ENCODE measurements at places on chromosomes 13 and 19.

GRCh38 chr13:44045180-44045562 is 165.5 kb downstream of the LACC1 start:
- DNase-seq, result no peak

GRCh38 chr19:54408456-54409026 is 6.7 kb upstream of the TTYH1 start:
- no peak for DNase-seq

DNA sequence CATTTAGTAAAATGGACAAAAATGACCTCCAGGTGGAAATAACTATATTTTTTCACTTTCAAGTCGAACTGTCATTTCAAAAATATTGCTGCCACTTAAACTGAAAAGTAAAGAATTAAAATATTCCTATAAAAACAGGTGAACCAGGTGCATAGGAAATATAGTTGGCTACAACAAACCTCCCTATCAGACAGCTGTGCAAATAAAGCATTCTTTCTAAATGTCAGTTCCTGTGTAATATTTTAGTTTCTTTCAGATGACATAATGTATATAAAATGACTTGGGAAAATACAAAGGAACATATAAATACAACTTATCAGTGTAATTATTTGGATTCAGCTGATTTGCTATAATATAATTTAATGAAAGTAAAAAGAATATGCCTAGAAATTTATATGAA is 403.5 kb upstream of the GPC6 start:
- DNase-seq, result no peak

- DNase-seq, result peak; percentile 29
These were observed 20.3 kb upstream of the TMTC4 start for GRCh38 chr13:100694722-100695508.

DNA sequence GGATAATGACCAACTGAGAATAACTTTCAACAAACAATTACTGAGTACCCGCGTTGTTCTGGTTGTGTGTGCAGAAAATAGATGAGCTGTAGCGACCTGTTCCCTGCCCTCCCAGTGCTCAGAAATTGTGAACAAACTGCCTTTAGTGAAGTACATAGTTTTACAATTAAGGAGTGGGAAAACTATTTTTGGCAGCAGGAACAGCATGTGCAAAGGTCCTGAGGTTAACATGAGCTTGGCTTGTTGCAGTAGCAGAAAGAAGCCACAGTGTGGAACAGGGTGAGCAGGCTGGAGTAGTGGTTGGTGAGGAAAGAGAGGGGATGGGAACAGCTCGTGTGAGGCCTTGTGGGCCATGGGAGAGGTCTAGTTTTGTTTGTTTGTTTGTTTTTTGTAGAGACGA is 16.0 kb downstream of the RYR1 start:
- no peak for DNase-seq

- no peak for DNase-seq
These were observed 2065.7 kb upstream of the PCDH20 start for GRCh38 chr13:63481334-63481733.

GRCh38 chr19:8700956-8701355 is 2.4 kb upstream of the ACTL9 start:
- no peak for DNase-seq

DNA sequence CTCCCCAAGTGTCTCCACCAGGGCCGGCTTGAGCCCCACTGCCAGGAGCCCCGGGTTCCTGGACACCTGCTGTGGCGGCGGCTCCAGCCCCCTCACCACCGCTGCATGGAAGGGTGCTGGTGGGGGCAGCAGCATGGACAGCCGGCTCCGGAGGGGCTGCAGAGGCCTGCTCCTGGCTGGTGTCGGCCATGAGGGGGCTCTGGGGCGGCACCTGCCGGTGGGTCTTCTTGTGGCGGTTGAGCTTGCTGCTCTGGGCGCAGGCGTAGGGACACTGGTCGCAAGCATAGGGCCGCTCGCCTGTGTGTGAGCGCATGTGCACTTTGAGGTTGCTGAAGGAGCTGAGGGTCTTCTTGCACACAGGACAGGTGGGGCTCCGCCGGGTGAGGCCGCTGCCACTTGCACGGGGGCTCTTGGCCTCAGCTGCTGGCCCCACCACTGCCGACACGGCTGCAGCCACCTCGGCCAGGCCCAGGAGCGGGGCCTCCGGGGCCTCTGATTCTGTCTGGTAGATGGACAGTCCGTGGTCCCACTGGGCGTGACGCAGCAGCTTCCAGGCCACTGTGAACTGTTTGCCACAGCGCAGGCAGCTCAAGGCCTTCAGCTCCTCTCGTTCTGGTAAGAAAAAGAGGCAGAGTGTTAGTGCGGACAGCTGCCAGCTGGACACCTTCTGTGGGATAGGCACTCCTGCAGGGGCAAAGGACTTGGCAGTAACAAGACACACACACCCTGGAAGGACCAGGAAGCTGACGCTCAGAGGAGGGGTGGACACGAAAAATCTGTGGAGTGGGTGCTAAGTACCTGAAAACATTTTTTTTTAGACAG is 4.1 kb downstream of the ZNF296 start:
- DNase-seq, result no peak

- no peak for DNase-seq
These were observed 61.1 kb upstream of the MCF2L start for GRCh38 chr13:112907871-112908331.

GRCh38 chr19:43798546-43799409 is 3.5 kb downstream of the LYPD5 start:
- peak; percentile 28 for DNase-seq

DNA sequence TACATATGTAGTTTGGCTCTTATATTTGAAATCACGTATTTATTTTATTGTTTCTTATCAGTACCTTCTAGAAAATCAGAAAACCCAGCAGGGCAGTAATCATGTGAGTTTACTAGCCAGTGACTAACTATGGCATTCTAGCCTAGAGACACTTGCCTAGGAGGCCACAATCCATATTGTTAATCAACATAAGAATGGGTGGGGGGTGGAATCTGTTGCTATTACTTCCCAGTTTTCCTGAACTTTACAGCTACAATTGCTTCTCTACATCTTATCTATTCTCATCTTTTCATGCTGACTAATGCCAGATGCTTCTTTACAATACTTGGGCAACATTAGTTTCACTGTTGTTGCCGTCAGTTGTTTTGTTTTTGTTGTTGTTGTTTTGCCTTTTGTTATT is 18.7 kb upstream of the ATXN8OS start:
- DNase-seq, result no peak

DNA sequence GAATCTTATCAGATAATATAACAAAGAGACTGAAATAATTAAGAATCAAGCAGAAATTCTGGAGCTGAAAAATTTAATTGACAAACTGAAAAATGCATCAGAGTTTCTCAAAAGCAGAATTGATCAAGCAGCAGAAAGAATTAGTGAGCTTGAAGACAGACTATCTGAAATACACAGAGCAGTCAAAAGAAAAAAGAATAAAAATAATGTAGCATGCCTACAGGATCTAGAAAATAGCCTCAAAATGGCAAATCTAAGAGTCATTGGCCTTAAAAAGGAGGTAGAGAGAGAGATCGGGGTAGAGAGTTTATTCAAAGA is 39.2 kb downstream of the CAB39L start:
- DNase-seq, result no peak

GRCh38 chr19:51296336-51297093 is 14.9 kb upstream of the IGLON5 start:
- DNase-seq, result no peak

DNA sequence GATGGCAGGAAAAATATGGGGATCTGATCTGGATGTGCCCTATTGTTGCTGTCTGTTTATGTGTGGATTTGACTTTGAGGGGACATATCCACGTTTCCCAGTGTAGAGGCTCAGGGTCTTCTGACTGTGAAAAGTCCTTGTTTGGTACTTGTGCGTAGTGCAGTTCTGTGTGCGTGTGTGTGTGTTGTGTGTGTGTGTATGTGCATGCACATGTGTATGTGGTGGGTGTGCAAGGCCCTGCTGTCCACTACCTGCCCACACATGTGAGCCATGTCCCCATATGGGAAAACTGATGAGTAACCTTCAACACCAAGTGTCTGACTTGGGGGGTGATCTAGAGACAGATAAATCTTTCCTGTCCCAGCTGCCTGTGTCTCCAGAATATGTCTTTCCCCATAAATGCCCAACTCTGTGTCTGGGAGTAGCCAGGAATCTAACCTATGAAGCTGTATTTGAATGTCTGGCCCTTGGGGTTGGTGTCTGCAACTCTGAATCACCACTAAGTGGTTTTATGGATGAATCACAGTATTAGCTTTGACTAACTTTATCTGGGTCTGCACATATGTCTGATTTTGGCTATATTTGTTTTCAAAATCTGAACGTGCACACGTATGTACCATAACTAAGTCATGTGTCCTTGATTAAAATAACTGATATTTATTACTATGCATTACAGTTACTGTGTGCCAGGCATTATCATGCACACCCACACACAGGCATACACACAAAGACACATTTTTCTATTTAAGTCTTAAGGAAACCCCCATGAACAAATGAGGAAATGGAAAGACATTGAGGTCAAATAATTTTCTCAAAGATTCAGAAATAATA is 17.4 kb downstream of the KLK2 start:
- no peak for DNase-seq

GRCh38 chr13:34335014-34336007 is 517.4 kb downstream of the RFC3 start:
- no peak for DNase-seq
